Naive thymus-derived CD8-positive, alpha-beta T cell (primary cell): ENCODE measurements at places on chromosomes 6 and 20. TPM values are rescaled to one million over a fixed set of nuclear protein-coding genes. Genes with fewer than 3 reads are reported as not detected.

- no peak for DNase-seq
Measured at GRCh38 chr6:157240059-157240959, 83.0 kb downstream of the TMEM242 start.

DNA sequence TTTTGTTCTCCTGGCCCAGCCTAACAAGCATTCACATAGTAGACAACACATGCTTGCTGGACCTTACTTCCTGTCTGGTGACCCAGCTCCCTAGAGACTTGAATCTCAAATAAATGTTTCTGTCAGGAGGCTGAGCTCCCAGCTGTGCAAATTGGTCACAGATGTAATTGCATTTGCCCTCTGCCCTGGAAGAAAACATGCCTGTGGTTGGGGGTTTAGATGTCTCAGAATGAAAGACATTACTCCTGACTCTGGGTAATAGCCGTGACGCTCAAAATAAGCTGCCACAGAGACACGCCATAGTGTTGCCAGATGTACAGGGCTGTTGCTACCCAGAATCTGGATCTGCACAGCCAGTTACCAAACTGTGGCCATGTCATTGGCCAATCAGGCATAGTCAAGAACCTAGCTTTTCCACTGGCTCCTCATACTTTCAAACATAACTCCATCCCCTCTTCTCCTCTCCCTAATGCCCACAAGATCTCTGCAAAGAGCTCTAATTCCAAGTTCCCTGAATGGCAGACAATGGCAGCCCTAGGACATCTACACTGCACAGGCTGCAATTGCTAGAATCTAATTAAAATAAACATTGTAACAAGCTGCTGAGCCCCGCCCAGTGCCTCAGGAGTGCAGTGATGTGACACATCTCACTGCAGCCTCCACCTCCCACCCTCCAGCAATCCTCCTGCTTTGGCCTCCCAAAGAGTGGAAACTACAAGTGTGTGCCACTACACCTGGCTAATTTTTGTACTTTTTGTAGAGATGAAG, 32.8 kb upstream of the GMPR start:
- DNase-seq: no peak

DNA sequence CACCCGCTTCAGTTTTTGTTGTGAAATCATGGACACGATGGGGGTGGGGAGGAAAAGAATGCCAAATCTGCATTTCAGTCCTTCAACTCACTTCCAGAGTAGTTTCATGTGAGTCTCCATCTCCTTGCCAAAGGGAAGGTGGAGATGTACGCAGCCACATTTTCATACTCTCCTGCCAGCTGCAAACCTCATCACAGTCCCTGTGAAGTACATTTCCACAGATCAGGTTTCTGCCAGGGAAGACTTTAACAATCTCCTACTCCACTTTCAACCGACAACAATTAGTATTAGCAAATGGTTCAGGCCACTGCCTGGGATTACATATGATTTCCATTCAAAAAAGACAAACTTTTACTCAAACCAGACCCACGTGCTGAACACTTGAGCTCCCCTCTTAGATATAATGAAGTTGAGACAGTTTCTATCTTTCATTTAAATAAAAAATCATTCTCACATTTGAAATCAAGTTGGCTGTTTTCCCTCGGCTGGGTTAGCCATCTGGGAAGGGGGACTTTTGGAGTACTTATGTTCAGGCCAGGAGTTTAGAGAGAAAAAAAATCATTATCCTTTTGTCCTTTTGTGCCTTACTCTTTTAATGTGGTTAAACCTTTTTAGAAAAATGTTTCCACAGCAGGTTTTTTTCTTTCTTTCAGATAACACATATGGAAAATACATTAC, 51.0 kb upstream of the CEP162 start:
- DNase-seq: no peak

- DNase-seq: no peak
Measured at GRCh38 chr20:58131551-58132142, 96.8 kb downstream of the ANKRD60 start.

GRCh38 chr20:39195582-39196021, 233.5 kb downstream of the DHX35 start:
- DNase-seq: no peak

GRCh38 chr20:56247954-56248782, at the start of gene MC3R:
TSS of gene MC3R (plus strand) at chr20:56248732. CDS start at chr20:56248844, 112 bp downstream.
- peak; percentile 23 for DNase-seq

DNA sequence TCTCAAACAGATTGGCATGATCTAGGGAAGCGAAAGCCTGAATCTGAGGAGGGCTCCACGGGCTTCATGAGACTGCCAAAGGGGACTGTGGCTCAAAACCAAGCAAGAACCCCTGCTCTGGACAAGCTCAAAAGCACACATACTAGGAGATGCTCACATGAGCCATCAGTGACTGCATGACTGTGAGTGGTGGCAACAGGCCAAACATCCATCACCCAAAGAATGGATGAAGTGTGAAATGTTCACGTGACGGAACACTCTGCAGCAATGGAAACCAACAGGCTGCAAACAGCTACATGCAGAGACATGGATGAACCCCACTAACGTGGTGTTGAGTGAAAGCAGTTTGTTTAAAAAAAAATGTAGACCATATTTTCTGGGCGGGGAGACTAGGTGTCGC, 136.3 kb downstream of the PREX1 start:
- DNase-seq: no peak

GRCh38 chr6:139443231-139444112, 69.0 kb upstream of the CITED2 start:
- DNase-seq: no peak

GRCh38 chr6:142810952-142811514, 133.9 kb downstream of the HIVEP2 start:
- DNase-seq: no peak

DNA sequence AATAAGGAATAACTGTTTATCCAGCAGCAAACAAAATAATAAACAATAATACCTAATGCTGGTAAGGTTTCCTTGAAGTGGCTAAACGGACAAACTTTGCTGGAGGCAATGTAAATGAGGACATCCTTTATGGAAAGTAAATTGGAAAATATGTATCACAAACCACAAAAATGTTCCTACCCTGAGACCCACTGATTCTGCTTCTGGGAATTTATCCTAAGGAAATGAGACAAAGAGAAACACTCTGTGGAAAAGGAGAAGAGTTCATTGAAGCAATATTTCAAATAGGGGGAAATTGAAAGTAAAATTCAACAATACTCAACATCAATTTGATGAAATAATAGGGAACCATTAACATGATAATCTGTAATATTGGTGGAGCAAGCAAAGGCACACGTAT, 37.9 kb downstream of the MAFB start:
- no peak for DNase-seq

GRCh38 chr6:74070091-74070490, 374.1 kb downstream of the CD109 start:
- no peak for DNase-seq

The CDH4 gene
- polyA plus RNA-seq: not detected

The SDCBP2 gene
- 0.81 TPM for polyA plus RNA-seq

The MUCL3 gene
- not detected for polyA plus RNA-seq

The SLC26A8 gene
- polyA plus RNA-seq: not detected
